Muscle of back (tissue), 13 donors: ENCODE measurements at places on chromosomes 5 and 9. TPM values are rescaled to one million over a fixed set of nuclear protein-coding genes. Genes with fewer than 3 reads are reported as not detected.

The PCDHA8 gene
- not detected for polyA plus RNA-seq

The F2RL2 gene
- polyA plus RNA-seq, result 2.6 TPM

The DNM1 gene
- 54.0 TPM for polyA plus RNA-seq

The RNF145 gene
- 41.5 TPM for polyA plus RNA-seq

The CDKN2B gene
- 0.31 TPM for polyA plus RNA-seq

The LVRN gene
- 1.6 TPM for polyA plus RNA-seq

The DNAH5 gene
- 0.81 TPM for polyA plus RNA-seq

The BTNL9 gene
- 11.2 TPM for polyA plus RNA-seq

The LCP2 gene
- 6.3 TPM for polyA plus RNA-seq

The TEX48 gene
- not detected for polyA plus RNA-seq

The PAX5 gene
- polyA plus RNA-seq, result 0.27 TPM
